Epithelial cell of proximal tubule (primary cell): ENCODE measurements at places on chromosomes 3 and 15. TPM values are rescaled to one million over a fixed set of nuclear protein-coding genes. Genes with fewer than 3 reads are reported as not detected.

Gene TUSC7
- total RNA-seq, result not detected in 2 replicates

Gene CHDH
- 4.5 and 9.2 TPM in 2 replicates for total RNA-seq

GRCh38 chr3:172711454-172711795, 558 bp upstream of the NCEH1 start:
- no peak for DNase-seq

DNA sequence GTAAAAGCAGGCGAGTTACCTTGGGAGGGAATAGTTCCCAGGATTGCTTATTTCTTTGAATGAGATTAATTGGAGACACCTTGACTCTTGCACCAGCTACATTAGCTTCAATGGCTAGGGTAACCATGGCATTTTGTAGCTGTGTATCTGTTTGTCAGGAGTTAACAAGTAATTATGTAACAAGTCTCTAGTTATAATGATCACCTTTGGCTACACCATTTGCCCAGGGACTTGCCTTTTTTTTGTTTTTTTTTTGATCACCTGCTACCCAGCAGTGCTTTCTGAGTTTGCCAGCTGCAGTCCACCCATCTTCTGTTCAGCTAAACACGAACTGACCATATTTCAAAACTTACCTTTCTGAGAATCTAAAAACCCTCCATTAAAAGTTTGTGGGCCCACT, 2.2 kb downstream of the MED12L start:
- DNase-seq, result no peak

DNA sequence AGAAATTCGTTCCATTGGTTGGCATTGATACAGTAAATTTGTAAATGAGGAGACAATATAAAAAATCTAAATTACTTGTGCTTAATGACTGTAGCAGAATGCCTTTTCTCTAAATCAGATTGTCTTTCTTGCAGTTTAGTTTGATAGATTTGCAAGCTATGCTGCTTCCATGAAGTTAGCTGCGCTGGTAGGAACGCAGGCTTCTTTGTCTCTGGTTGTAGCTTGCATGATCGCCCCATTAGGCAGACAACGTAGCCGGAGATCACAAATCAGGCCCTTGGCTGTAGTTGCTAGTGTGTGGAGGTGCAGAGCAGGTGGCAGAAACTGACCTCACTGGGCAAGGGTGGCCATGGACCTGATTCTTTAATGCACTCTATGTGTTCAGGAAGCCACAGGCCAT, 6.1 kb downstream of the ZIC1 start:
- no peak for DNase-seq

- no peak for DNase-seq
Measured at GRCh38 chr15:38148471-38148870, 104.2 kb upstream of the SPRED1 start.

Gene PTX3
- 6.1 and 24.2 TPM in 2 replicates for total RNA-seq

Gene C3orf20
- not detected in 2 replicates for total RNA-seq

DNA sequence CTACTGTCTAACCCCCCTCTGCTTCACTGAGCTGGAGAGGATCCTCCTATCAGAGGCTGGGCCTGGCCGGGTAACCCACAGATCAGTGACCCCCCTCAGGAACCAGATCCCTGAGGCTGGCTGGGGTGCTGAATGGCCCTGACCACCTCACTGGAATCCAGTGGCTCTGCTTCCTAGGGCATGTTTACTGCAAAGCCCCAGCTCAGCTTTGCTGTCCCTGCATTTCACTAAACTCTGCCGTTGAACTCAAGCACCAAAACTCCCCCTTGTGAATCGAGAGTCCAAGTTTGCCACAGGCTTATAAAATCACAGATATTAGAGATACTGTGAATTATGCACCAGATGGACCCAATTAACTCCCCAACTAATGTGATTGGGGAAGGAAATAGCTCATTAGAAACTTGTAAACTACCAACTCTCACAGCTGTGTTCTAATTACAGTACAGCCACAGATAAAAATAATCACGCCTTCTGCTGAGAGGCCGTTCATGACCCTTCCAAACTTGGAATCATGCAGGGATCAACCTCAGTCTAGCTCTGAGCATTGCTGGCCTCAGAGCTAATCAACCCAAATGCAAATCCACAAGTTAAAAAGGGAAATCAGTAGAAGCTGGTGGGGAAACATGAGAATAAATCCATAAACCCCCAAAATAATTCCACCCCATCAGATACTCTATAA, 47.0 kb downstream of the OCA2 start:
- DNase-seq, result no peak

Gene LOXL1
- total RNA-seq, result 48.7 and 120 TPM in 2 replicates

DNA sequence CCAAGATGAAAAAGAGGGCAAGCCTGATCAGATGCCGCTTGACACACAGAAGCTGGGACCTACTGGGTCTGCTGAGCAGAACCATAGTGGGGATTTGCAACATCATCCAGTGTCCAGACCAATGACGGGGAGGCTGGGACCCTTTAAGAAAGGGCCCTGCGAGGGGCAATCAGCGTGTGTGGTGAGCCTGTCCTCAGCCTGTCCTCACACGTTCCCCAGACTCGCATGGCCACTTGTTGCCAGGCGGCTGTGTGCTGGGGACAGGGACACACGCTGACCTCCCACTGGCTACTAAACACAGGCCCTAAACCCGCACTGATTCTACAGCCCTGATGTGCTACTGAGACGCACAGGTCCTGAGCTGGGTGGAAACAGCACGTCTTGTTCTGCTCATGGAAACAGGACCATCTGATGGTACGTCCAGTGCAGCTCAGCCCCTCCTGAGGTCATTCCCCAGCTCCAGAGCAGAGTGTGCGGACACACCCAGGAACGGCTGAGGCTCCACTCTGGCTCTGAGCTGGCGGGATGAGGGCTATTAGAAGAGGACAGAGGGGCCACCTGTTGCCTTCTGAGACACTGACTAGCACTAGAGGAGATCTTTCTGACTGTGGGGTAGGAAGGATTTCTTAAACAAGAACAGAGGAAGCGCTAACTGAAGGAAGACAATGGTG, 24.4 kb downstream of the PCSK6 start:
- no peak for DNase-seq
